ENCODE measurements at places on chromosomes 3 and 15. TPM values are rescaled to one million over a fixed set of nuclear protein-coding genes. Genes with fewer than 3 reads are reported as not detected.

SMAD6 gene
- not detected for polyA plus RNA-seq

TNNC1 gene
- polyA plus RNA-seq = 0.92 TPM

CSK gene
- 125 TPM for polyA plus RNA-seq

SLC51A gene
- polyA plus RNA-seq = not detected

CMC1 gene
- 43.4 TPM for polyA plus RNA-seq

ZBED2 gene
- polyA plus RNA-seq = not detected

CCDC39 gene
- not detected for polyA plus RNA-seq

CPNE9 gene
- polyA plus RNA-seq = not detected

HDC gene
- 0.18 TPM for polyA plus RNA-seq

ZNF662 gene
- not detected for polyA plus RNA-seq

OXTR gene
- polyA plus RNA-seq = not detected

SEMA5B gene
- polyA plus RNA-seq = not detected

KIAA1143 gene
- polyA plus RNA-seq = 14.5 TPM

CMTM8 gene
- 12.9 TPM for polyA plus RNA-seq
